HT-29 (cell line): ENCODE measurements at places on chromosomes 3 and 15.

GRCh38 chr3:113210604-113211329 is 590 bp upstream of the BOC start:
- no peak for DNase-seq

DNA sequence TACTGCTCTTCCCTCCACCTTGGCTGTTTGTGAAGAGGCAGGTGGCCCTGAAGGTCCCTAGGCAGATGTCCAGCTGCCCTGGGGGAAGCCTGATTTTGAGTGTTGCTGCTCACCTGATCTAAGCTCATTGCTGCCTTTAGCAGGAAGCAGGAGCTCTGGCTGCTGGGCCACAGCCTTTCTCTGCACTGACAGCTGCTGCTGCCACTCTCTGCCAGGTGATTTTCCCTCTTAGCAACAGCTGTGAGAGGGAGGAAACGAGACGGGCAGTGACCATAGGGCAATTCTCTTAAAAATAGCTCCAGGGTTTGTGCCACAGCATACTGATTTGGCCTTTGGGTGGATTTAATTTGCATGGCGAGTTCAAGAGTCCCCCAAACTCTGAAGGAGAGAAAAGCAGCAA is 415.8 kb upstream of the SEMA6D start:
- no peak for DNase-seq

DNA sequence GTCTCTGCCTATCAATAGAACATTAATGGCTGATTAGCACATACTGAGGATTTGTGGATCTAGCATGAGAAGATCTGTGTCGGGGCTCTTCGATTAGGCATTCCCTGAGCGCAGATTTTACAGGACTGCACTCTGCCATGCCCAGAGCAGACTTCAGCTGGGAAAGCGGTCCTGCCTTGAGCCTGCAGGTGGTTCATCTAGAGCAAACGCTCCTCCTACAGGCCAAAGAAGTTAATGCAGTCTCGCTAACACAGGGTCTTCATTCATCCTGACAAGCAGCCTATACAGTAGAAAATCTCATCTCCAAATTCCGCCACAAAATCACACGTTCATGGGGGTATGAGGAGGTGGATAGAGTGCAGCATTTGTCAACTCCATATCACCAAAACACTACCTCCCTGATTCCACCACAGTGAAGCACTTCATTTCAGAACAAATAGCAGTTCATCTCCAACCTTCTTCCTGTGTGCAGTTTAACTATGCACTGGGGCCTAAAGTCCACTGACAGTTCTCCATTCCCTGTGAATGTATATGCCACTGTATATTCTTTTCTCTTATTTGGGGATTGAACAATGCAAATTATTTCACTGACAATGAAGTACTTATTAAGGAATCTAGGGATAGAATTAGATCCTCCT is 405.8 kb downstream of the IGSF11 start:
- peak; percentile 91 for DNase-seq

- peak; percentile 76 for DNase-seq
Measured at GRCh38 chr3:170180079-170180907, 1.2 kb downstream of the PHC3 start.

DNA sequence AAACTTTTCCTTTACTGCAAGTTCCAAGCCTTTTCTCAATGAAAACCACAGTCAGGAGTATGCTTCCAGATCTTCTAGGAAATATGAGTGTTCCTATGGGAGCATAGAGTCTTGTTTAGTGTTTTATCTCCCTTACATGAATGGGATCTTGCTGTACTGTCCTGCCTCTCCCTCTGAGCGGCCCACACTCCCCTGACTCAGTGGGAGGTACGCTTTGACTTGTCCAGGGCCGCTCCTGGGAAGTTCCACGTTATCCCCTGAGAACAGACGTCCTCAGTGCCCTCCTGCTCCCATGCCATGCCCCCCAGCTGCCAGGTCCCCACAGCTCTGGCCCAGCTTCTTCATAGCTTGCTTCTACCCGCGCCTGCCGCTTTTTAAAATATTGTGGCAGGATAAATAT is 28.9 kb upstream of the VPS33B start:
- no peak for DNase-seq

GRCh38 chr15:80070840-80071239 is 11.4 kb downstream of the ZFAND6 start:
- no peak for DNase-seq

DNA sequence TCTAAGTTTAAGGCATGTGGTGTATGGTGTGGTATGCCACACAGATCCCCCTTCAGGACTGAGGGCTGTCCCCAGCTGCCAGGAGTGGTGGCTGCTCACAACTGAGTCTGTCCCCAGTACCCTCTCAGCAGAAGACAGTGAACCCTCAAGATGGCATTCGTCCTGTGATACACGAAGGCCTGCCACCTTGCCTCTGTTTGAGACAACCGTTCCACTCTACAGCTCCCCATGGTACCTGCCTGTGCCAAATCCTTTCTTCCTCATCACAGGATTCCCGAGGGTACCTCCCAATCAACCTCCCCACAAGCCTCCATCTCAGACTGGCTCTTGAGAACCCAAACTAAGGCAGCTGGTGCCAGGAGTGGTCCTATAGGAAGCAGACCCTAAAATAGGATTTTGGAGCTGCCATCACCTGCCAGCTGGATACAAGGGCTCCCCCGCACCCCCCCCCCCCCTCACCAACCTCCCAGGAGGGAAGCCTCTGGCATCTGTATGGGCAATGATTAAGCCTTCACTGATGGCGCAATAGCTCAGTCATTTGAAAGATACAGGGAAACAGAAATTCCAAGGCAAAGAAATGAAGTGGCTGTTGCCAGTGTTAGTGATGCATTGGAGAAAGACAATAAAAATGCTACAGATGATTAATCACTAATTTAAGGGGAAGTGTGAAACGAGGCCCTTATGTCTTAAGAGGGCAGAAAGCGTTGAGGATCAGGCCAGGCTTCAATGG is 230.0 kb upstream of the LYSMD4 start:
- no peak for DNase-seq

GRCh38 chr3:112327371-112327951 is 5.5 kb upstream of the CD200 start:
- peak; percentile 86 for DNase-seq

DNA sequence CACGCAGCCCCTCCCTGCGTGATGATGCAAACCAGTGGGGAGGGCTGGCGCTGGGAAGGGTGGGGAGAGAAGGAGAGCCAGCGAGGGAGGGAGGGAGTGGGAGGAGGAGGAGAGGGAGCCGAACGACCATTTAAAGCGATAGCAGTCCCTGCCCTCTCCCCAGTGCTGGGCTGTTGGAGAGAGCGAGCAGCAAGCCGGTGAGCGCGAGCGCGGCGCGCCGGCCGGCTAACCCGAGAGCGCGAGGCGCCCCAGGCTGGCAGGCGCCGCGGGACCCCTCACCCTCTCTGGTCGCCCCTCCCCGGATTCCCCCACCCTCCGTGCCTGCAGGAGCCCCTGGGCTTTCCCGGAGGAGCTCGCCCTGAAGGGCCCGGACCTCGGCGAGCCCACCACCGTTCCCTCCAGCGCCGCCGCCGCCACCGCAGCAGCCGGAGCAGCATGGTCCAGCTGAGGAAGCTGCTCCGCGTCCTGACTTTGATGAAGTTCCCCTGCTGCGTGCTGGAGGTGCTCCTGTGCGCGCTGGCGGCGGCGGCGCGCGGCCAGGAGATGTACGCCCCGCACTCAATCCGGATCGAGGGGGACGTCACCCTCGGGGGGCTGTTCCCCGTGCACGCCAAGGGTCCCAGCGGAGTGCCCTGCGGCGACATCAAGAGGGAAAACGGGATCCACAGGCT is at the start of gene GRM7:
TSS of gene GRM7 (plus strand) at position 162 of the 671 bp plus-strand sequence.
- no peak for DNase-seq

DNA sequence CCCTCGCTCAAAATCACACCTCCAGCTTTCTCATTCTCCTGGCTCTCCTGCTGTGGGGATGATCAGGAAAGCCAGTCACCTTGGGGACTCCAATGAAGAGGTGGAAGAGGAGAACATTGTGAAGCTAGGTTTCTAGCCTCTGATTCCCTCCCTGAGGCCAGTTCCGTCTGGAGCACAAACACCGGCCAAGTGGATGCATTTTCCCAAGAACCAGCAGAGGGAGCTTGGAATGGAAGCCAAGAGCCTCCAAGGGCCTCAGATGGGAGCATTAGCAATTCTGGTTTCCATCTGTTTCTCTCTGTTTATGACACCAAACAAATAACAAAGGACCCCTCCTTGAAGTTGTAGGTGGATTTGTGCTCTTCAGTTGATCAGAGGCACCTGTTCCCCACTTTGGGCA is 40.6 kb upstream of the NMNAT3 start:
- peak; percentile 50 for DNase-seq

DNA sequence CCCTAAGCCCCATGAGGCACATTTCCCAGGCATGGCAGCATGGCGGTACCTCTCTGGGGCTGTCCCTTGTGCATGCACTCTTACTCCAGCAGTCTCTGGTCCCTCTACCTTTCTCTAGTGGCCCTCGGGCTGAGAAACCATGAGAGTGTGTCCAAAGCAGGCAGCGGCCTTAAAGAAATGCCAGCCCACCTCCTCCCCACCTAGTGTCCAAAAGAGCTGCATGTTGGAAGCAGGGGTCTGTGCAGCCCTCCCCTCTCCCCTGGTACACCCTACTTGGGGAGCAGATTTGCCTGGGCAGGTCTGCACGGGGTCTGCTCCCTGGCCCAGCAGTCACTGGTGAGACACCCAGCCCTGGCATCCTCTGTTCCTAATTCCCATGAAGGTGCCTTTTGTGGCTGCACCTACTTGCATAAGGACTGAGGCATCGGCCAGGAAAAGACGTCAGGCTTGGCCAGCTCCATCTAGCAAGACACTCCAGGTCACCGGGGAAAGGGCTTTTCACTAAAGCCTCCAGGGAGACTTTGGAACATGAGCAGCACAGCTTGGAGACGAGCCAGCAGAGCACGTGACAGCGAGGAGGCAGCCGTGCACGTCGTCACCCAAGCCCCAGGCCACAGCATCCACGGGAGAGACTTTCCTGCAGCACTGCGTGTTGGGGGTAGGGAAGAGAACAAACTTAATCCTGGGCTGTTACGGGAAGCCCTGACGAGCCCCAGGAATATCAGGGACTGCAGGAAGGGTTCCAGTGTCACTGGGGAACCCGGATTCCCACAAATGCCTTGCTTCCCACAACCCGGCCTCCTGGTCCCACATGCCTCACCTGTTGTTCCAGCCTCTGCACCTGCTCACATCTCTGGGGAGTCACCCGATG is 38.8 kb downstream of the TM2D3 start:
- DNase-seq: peak; percentile 45

GRCh38 chr3:71307991-71308697 is 275.4 kb downstream of the FOXP1 start:
- DNase-seq: no peak

DNA sequence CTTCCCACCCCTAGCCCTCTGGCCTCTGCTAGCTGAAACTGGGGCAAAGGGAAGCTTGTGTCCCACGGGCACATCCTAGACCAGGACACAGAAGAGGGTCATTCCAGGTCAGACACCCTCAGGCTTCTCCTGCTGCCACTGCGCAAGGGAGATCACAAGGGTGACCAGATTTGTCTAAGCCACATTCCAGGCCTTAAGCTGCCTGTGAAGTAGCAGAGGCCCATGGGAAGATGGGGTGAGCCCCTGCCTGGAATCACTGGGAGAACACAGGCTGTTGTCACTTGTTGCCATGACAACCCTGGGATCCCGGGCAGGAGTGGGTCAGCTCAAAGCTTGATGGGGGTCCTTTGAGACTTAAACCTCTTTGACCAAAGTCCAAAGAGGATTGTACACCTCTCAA is 10.8 kb downstream of the STRA6 start:
- no peak for DNase-seq

GRCh38 chr3:45950131-45950530 is 6.9 kb downstream of the CXCR6 start:
- no peak for DNase-seq

DNA sequence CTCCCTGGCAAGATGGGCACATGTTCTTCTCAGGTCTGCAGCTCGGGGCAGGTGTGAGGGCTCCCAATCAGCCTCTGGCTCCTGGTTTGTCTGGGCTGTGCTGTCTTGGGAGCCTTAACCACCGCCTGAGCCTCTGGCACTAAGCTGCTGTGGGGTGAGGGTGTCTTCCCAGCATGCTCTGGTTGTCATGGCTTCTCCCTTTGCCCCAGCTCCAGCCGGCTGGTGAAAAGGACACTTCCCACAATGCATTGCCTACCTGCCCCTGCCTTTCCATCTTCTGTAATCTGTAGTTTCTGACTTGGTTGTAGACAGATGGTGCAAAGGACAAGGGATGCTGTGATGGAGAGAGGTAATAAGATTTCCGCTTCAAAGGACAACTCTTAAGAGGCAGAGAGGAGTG is 295.3 kb downstream of the TLE3 start:
- DNase-seq: no peak

DNA sequence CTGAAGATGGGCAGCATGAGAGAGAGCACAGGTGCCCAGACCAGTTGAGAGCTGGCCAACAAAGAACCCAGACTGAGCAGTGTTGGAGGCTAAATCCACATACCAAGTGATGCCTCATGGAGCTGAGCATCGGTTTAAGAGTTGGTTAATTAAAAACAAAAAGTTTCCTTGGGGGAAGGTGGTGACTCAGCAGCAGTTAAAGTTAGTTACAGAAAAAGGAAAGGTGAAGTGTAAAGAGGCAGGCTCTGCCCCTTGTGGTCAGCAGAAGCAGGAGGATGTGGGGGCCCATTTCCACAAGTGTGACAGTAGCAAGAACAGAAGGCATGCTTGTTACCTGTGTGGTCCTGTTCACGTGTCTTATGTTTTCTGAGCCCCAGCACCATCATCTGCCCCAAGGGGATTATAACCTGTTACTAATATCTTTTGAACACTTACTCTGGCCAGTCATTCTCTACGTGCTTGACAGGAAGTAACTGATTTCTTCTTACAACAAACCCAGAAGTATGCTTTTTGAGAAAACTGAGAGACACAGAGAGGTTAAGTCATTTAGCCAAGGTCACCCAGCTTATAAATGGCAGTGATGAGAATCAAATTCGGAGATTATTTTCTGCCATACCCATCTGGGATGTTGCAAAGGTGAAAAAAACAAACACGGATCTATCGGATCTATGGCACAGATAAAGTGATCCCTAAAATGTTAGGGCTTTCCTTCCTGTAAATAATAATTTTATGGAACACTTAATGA is 91.0 kb downstream of the EPHB1 start:
- DNase-seq: peak; percentile 3

GRCh38 chr15:84811828-84812227 is 5.3 kb upstream of the ALPK3 start:
- no peak for DNase-seq

GRCh38 chr15:57676585-57676984 is 29.9 kb upstream of the POLR2M start:
- no peak for DNase-seq

- DNase-seq: no peak
Measured at GRCh38 chr3:113088616-113089015, 97.8 kb downstream of the GTPBP8 start.

GRCh38 chr3:176690083-176690869 is 507.0 kb downstream of the TBL1XR1 start:
- DNase-seq: no peak

DNA sequence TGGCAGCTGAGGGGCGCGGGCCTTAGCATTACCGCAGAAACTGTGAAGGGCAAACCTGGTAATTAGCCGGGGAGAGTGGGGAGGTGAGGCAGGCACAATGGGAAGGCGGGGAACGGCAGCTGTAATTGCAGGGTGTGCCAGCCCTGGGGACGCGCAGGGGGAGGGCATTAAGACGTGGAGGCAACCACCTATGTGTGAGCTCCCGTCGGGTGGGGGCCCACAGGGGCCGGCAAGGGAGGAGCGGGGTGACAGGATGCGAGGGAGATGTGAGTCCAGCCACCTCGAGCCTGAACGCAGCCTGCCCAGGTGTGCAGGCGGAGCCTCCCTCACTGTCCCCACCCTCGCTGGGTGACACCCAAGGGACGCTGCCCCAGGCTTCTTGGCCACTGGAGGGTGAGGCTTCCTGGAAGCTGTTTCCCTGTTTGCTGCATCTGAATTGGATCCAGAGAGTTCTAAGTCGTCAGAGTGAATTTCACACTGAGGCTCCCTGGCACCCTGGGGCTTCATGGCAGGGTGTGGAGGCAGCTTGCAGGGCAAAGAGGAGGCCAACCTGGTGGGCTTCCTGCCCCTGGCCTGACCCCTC is 130.6 kb upstream of the MEF2A start:
- peak; percentile 87 for DNase-seq
